ENCODE measurements at places on chromosomes 3 and 15. TPM values are rescaled to one million over a fixed set of nuclear protein-coding genes. Genes with fewer than 3 reads are reported as not detected.

Gene CACNA2D2
- total RNA-seq = not detected

Gene GOLGA8Q
- total RNA-seq = not detected

- H3K27me3 ChIP-seq = no peaks in the 10 kb centered on the region
- no peak for DNase-seq
- H3K36me3 ChIP-seq = no peaks in the 10 kb centered on the region
- H3K4me3 ChIP-seq = no peak overlapping the region
Measured at GRCh38 chr3:193954752-193955151, 181.2 kb upstream of the HES1 start.

DNA sequence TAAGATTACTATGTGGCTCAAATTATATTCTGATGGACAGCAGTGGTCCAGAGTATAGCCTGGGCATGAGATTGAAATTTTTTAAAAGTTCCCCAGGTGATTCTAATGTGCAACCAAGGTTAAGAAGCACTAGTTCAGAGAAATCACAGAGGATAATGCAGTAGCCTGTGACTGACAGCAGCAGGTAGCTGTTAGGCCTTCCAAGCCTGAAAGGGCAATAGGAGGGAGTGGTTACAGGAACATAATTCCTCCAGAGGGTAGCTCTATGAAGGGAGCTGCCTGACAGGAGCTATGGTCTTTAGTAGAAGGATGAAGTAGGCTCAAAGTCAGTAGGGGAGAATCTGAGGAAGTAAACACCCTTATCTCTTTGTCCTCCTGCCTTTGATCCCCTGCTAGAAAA, 342.9 kb upstream of the PPP2R3A start:
- no peak overlapping the region for H3K4me3 ChIP-seq
- H3K27ac ChIP-seq = no peak overlapping the region
- H3K27me3 ChIP-seq = peaks cover 1% of the 10 kb centered on the region
- H3K36me3 ChIP-seq = no peaks in the 10 kb centered on the region
- H3K4me1 ChIP-seq = no peaks in the 10 kb centered on the region

Measured in HepG2 (cell line).